Hepatic stellate cell (primary cell): ENCODE measurements at places on chromosomes 2 and 18.

- no peak for DNase-seq
Observed at GRCh38 chr2:57177176-57177575, 869.4 kb upstream of the VRK2 start.

DNA sequence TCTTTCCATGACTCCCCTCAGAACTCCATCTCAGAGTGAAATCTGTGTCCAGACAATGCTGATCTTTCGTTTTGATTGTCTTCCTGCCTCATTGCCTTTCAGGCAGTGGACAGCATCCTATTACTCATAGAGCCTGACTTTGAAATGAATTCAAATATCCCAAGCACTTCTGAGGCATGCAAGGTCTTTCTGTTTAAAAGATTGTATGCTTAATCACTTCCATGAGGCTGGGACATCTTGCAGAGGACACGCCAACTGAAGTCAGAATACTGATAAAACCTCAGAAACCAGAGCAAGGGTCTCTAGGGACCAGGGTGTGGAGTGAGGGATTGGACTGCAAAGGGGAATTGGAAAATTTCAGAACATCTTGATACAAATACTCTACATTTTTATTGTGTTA is 836.5 kb upstream of the ID2 start:
- peak; percentile 58 for DNase-seq

DNA sequence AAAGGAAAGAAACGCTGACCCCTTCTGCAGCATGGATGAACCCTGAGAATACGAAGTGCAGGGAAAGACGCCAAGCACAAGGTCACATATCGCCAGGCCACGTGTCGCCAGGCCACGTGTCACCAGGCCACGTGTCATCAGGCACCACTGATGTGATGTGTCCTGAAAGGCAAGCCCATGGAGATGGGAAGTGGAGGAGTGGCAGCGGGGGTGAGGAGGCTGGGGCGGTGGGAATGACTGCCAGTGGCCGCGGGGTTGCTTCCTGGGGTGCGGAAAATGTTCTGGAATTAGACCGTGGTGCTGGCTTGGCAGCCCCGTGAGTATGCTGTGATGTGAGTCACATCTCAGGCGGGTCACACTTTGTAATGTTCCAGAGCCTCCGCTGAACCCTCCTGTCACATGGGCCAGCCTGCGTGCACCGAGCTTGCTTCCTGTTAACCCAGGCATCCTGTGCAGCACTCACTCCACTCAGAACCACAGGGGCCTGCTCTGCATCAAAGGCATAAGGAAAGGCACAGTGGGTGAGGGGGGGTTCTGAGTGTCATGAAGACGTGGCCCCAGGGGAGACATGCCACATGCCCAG is 39.0 kb downstream of the SLC66A2 start:
- peak; percentile 63 for DNase-seq

- DNase-seq, result no peak
Observed at GRCh38 chr2:234425639-234426603, 71.0 kb downstream of the ARL4C start.

- DNase-seq, result no peak
Observed at GRCh38 chr18:37525262-37525585, 40.4 kb downstream of the CELF4 start.

DNA sequence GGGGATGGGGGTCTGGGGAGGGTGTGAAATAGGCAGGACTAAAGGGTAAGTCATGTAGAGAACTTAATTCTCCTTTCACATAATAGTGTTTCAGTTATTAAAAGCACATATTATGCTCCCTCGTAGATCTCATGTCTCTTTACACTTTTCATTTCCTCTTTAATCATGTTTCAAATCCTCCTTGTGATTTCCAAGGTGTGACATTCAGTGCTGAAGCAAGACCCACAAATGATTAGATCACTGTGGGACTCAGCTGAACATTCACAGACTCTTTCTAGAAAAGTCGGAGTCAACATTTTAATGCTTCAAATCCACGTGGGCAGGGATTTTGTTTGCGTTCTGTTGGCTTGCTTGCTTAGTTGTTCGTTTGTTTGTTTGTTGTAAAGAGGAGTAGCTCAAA is 34.7 kb upstream of the CALCRL start:
- no peak for DNase-seq

GRCh38 chr18:77321823-77322805 is 72.5 kb downstream of the GALR1 start:
- no peak for DNase-seq

DNA sequence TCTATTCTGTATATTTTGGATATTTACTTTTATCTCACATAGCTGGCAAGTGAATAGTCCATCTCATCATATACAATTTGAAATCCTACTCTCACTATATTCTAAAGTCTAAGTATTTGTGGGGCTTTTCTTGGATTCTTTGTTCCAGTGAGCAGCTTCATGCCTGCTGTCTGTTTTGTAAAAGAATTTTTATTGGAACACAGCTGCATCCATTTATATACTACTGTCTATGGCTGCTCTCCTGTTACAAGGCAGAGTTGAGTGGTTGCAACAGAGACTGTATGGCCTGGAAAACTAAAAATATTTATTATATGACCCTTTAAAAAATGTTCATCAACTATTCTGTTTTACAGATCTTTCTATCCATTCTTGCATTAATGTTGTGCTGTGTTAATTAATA is 193.3 kb upstream of the KLHL14 start:
- no peak for DNase-seq

GRCh38 chr2:58334414-58334813 is 93.3 kb upstream of the FANCL start:
- DNase-seq, result no peak

GRCh38 chr18:61720496-61720895 is 172.3 kb downstream of the RNF152 start:
- DNase-seq, result no peak

DNA sequence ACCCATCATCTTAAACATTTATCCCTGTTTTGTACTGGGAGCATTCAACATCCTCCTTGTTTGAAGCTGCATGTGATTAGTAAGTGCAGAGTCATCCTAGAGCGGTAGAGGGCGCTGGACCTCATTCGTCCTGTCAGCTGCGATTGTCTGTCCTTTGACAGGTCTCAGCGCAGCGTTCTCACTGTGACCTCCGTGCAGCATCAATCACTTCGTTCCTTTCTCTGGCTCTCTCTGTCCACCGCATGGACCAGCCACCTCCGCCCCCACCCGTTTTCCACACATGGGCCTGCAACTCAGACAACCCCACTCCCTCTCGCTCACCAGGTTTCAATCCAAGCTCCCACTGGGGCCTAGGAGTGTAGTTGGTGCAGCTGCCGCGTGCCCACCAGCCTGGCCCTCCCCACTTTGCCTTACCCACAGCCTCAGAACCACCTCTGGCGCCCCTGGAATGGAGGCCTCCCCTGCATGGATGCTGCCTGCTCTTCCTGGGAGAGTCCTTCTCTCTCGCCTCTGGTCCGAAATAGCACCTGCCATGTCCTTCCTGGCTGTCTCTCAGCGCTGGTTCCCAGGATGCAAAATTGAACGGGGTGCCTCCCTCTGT is 90.5 kb downstream of the NDUFA10 start:
- no peak for DNase-seq

GRCh38 chr2:204026294-204026693 is 89.7 kb downstream of the ICOS start:
- no peak for DNase-seq

DNA sequence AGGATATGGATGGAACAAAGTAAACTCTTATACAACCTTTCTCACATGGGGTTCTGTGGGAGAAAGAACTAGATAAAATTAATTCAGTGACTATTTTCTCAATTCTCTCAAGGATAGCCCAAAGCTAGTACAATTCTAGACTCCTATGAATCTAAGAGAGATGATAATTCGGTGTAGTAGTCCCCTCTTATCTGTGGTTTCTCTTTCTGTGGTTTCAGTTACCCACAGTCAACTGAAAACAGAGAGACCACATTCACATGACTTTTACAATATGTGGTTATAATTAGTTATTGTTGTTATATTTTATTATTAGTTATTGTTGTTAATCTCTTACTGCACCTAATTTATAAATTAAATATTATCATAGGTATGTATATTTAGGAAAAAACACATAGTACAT is 53.5 kb upstream of the C2orf15 start:
- DNase-seq, result no peak

- DNase-seq, result no peak
Observed at GRCh38 chr18:10923551-10924070, 225.8 kb downstream of the PIEZO2 start.

DNA sequence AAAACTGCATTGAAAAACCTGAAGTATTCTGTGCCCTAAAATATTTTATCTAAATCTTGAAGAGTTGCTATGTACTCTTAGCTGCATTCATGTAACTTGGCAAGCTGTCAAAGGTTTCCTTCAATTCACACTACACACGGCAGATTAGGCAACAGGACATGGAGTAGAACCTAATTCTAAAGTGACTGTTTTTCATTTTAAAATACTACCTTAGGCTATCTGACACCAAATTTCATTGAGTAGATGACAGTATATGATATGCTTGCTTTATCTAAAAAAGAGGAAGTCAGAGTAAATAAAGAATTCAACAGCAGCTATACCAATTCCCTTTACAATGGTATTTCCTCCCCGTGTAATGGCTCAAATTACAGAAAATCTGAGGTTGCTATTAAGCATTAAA is 45.4 kb downstream of the EXOC6B start:
- no peak for DNase-seq

DNA sequence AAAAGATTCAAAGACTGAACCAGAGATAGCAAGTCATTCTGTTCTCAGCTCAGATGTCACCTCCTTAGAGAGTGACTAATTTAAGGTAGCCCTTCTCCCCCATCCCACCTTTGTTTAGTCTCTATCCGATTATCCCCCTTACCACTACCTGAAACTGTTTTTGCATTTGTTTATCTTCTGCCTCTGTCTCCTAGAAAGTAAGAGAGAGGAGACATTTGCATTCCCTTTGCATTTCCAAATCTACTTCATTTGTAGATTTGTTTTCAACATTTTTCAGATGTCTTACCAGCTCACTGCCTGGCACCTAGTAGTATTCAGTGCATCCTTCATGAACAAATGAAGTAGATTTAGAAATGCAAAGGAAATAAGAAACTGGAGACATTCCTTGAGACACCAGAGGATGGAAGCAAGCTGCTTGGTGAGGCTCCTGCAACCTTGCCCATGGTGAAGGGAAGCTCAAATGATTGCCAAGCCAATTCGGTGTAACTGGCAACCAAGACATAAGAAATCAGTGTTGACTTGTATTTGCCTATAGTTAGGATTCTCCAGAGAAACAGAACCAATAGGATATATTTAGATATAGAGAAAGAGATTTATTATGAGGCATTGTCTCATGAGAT is 385.7 kb downstream of the STK39 start:
- no peak for DNase-seq

GRCh38 chr2:20216130-20217025 is 8.6 kb downstream of the SDC1 start:
- DNase-seq, result no peak

DNA sequence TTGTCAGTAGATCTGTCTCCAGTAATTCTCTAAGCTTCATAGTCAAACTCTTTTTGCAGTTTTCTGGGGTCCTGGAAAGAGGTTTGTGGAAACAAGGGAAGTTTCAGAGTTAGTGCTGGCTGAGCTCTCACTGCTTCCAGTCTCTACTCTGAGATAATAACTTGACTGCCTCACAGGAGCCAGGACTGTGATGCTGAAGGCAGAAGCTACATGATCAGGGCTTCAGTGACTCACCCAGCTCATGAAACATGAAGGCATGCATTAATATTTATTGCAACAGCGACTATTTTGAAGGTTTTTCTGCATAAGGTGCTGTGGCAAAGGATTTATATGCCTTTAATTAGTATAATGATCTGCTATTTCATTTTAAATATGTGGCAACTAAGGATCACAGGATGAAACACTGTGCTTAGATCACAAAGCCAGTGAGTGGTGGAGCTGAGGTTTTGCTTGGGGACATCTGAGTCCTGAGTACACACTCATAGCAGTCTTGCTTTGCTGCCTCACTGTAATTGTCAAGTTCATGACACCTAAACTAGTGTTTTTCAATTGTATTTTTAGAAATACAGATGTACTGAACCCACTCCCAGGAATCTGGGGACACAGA is 448.4 kb upstream of the GCFC2 start:
- DNase-seq, result no peak

- no peak for DNase-seq
Observed at GRCh38 chr2:6806604-6807003, 59.1 kb downstream of the CMPK2 start.

DNA sequence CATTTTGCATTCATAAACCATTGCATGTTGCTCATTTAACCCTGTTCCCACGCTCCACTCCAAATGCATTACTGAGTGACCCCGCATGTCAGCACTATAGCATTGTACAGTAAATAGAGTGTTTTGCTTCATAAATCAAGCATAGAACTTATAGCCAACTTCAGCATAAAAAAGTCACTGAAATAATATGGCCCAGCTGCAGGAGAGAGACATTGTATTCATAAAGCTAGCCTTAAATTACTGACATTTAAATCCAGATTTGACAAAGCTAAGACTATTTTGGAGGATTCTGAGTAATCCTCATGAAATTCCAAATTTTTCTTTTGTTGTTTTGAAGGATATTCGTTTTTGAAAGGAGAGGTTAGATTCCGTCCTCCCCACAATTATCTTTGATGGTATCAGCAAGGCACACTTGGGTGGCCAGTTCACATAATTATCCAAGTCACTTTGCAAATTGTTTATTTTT is 320.9 kb upstream of the TCF4 start:
- no peak for DNase-seq

GRCh38 chr2:193124815-193125214 is 930.1 kb upstream of the TMEFF2 start:
- no peak for DNase-seq

DNA sequence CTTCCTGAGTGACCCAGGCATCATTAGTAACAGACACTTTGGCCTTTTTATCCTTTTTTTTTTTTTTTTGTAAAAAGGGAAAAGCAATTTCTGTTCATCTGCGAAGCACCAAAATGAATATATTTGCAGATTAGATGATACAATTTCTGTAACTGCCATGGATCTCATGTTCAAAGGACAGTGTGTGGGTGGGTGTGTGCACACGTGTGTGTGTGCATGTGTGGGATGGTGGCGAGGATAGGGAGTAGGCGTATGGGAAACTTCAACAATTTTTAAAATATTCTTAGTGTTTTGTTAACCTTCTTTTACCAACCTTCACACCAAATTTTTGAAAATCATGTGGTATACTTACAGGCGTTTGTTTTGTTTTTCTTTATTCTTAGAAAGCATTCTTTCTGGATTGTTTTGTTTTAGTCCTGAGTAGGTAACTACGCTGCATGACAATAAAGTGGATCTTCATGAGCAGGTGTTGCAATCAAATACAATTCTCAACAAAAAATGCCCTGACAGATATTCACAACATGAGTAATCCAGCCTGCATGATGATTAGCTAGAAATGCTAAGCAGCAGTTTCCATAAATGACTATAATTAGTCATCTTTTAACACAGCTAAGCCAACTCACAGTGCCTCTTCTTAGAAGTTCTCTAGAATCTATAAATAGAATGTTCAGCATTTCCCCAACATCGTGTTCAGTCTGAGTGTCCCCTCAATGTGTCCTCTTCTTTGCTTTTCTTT is 53.5 kb upstream of the RMDN2 start:
- DNase-seq, result peak; percentile 34

DNA sequence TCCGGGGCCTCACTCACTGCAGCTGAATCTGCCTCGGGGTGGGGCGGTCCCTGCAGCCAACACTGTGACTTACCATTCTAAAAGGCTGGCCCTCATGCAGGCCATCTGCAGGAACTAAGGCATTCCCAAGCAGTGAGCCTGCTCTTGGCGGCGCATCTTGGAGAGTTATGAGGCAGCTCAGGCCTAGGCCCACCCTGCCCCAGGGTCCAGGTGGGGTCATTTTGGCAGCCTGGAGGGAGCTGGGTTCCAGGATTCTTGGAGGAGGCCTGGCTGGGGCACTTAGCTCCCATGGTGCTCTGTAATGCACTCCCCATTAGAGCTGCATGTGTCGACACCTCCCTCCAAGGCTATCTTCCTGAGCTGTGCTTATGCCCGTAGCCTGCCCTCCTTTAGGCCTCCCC is 14.8 kb upstream of the BIN1 start:
- no peak for DNase-seq

- no peak for DNase-seq
Observed at GRCh38 chr18:22185273-22185672, 15.9 kb downstream of the GATA6 start.
